GM12892 (cell line): ENCODE measurements at places on chromosomes 6 and 20.
A peak's percentile ranks its signal among the peaks of the same experiment; 100 is the strongest.

GRCh38 chr20:13046409-13046808 lies 37.6 kb downstream of the SPTLC3 start:
- no peak for DNase-seq

- DNase-seq = no peak
Observed at GRCh38 chr20:58168843-58169242, 59.6 kb downstream of the ANKRD60 start.

DNA sequence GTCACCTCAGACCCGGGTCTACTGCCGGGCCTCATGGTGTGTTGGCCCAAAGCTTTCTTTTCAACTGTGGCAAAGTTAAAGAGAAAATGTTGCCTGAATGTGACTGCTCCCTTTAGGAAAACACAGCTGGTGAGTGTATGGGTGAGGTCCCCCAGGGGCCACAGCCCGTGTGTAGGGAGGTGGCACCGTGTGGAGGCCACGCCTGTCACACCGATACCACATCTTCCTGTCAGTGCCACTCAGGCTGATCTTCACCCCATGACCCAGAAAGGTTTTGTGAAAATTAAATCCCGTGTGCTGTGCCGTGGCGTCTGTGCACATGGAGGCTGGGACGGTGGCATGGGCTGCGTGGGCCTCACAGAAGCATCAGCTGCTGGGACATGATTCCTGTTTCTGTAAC lies 10.7 kb upstream of the ADRM1 start:
- no peak for DNase-seq

DNA sequence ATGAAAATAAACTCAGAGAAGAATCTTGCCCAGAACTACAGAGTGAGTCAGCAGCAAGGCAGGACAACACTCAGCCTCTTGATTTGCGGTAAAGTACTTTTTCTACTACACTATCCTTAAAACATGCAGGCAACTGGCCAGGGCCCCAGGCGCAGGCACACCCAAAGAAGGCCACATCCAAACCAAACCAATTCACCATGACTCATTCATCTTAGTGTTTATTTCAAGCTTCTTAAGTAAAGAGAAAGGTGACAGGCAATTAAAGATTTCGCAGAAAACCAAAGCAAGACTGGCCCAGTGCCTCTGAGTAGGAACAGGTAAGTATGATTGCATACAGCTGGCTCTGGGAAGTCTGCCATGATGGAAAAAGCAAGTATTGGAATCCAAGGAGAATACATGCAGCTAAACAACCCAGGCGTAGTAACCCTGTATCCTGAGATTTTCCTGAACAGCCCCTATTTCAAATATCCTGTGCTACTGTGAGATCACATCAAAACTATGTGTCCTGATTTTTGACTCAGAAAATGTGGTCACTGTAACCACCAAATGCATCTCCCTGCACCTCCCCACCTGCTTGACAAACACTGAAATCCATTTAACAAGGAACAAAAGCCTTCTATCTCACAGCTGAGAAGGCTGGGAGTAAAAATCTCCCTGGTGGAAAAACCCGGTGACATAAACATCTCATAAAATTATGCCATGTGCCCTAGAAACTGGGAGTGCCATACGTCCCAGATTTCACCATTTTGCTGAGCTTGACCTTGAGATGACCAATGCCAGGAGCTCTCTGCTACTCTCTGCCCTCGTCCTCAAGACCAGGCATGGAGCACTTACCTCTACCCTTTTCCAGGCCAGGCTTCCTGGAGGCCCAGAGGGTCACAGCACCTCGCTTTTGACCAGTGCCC lies 12.4 kb downstream of the WFDC3 start:
- no peak for DNase-seq

DNA sequence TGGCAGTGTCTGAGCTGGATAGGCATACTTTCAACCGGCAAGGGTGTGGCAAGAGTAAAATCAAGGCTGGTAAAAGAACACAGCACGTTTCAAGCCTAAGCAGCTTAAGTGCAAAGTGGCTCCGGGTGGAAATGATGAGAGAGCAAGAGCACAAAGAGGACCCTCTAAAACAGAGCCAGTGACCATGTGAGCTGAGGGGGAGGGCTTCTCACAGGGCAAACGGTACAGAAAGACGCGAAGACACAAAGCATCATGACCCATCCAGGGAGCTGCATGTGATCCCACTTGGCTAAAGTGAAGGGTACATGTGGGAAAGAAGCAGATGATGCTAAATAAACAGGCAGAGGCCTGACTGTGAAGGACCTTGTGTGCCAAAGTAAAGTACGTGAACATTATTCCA lies 25.7 kb downstream of the FKBP5 start:
- no peak for DNase-seq

DNA sequence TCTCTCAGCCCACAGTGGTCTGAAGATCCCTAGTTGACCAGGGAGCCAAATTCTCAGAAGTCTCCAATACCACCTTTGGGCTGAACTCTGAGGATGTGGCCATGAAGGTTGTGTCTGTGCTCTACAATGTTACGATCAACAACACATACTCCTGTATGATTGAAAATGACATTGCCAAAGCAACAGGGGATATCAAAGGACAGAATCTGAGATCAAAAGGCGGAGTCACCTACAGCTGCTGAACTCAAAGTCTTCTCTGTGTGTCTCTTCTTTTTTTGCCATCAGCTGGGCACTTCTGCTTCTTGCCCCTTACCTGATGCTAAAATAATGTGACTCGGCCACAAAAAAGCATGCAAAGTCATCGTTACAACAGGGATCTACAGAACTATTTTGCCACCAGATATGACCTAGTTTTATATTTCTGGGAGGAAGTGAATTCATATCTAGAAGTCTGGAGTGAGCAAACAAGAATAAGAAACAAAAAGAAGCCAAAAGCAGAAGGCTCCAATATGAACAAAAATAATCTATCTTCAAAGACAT lies 17.7 kb upstream of the VSX1 start:
- no peak for DNase-seq

- no peak for DNase-seq
Observed at GRCh38 chr20:25453035-25453810, 45.8 kb downstream of the GINS1 start.

DNA sequence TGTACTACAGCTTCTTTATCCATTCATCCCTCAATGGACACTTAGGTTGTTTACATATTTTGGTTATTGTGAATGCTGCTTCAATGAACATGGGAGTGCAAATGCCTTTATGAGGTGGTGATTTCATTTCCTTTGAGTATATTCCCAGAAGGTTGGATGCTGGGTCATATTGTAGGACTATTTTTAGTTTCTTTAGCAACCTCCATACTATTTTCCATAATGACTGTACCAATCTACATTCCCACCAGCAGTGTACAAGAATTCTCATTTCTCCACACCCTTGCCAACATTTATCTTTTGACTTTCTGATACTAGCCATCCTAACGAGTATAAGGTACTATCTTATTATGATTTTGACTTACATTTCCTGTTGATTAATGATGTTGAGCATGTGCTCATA lies 269.0 kb downstream of the C6orf118 start:
- DNase-seq = no peak

DNA sequence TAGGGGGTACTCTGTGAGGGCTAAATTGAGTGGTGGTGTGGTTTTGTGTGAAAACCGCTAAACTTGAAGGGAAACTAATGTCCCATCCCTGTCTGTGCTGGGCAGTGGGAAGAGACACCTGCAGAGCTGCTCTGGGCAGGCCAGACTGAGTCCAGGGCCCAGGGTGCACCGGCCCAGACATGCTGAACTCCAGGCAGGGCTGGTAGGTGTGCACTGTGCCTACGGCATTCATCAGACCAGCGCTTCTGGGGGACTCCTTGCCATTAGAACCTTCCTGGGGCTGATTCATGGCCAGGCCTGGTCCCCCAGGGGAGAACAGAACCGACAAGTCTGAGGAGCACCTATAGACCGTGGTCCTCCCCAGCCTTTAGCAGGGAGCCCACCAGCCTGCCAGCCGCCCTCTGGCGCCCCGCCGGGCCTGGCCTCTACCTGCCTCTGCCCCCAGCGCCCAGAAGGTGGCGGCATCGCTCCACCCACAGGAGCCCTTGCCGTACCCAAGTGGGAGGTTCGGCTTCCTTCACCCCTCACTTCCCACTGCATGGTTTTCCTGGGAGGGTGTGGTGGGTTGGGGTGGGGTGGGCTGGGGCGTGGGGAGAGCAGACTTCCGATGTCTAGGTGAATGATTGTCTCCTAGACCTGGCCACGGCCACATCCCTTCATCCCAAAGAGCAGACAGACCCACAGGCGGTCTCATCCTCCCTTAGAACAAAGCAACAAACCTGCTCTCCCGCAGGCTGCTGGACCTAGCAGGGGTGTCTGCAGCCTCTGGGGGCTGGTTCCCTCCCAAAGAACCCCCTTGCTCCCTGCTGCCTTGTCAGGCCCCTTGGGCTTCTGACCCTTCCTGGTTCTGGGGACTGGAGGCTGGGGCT lies 15.5 kb downstream of the CCDC167 start:
- DNase-seq = peak; percentile 90

- DNase-seq = no peak
Observed at GRCh38 chr6:106527979-106528378, 101.3 kb downstream of the RTN4IP1 start.

DNA sequence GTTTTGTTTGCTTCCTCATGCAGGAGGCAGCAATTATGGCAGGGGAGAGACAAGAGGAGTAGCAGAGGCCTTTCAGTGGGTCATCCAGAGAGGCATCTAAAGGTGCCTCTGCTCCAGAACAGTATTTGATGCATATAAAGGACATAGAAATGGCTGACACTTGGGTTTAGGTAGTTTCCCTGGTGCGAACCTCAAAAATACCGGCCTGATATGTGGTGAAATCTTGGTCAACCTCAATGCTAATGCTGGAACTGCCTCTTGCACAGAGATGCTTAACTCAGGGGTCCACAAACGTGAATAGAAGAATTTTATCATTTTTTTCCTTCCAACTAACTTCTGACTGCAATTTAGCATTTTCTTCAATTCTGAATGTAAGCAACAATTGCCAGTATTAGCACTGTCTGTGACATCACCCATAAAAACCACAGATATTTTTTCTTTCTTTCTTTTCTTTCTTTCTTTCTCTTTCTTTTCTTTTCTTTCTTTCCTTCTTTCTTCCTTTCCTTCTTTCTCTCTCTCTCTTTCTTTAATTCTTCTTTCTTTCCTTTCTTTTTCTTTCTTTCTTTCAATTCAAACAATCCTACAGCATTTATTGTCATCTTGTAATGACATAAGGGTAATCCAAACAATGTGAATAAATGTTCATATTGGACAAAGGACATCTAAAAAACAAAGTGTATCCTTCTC lies 180.0 kb upstream of the UST start:
- no peak for DNase-seq

DNA sequence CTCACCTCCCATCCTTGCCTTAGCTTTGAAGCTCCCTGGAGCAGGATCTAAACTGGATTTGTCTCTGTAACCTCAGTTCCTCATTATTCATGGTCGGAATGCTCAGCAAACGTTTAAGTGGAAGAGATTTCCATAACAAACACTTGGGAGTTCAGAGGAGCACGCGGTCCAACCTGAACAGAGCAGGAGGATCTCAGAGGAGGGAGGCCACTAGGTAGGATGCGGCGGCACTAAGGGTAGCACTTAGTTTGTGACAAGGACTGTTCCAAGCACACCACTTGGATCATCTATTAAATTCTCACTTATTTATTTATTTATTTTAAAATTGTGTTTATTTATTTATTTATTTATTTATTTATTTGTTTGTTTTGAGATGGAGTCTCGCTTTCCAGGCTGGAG lies 13.3 kb upstream of the CCN5 start:
- no peak for DNase-seq

- DNase-seq = no peak
Observed at GRCh38 chr6:135861189-135861588, 9.7 kb downstream of the PDE7B start.

GRCh38 chr6:150163970-150164369 lies 21.1 kb downstream of the PPP1R14C start:
- no peak for DNase-seq

- DNase-seq = no peak
Observed at GRCh38 chr20:54184904-54185626, 11.3 kb upstream of the CYP24A1 start.

DNA sequence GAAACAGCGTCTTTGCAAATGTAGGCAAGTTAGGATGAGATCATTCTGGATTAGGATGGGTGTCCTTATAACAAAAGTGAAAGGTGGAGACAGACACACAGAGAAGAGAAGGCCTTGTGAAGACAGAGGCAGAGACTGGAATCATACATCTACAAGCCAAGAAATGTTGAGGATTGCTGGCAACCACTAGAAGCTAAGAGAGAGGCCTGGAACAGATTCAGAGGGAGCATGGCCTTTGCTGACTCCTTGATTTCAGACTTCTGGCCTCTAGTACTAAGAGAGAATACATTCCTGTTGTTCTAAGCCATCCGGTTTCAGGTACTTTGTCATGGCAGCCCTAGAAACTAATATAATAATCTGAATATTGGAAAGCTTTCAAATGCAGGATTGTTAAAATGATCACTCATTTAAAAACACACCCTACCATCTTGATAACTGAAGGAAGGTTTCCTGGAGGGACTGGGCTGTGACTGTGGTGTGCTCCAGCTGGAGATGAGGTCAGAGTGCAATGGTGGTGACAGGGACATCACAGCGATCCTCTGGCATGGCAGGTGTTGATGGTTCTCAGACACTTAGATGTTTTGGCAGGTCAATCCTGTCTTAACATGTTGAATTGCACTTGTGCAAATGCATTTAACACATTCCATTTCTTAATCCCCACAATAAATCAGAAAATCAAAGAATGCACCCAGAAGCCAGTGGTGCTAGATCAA lies 25.1 kb downstream of the CD83 start:
- DNase-seq = no peak

DNA sequence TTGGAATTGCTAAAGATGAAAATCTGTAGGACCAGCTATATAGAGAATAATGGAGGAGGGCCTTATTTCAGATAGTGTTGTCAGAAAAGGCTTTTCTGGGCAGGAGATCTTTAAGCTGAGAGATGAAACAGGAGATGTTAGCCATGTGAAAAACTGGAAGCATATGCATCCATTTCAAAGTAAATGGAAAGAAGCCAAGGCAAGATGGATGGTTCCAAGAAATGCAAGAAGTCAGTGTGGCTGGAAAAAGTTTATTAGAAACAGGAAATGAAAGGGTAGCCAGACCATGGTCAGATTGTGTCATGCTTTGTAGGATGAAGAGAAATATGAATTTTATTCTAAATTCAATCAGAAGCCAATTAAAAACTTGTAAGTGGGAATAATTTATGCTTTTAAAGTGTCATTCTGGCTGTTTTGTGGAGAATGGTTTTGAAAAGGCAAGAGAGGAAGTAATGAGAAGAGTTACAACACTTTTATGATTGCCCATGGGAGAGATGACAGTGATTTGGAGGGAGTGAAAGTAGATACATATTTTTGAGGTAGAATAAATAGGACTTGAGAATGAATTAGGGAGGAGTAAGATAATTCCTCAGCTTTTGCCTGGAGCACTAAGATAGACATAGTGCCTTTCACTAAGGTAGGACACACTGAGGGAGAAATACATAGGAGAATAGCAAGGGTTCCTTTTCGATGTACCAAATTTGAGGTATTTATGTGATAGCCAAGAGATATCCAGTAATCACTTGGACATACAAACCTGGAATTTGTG lies 620.1 kb downstream of the HTR1B start:
- DNase-seq = no peak

DNA sequence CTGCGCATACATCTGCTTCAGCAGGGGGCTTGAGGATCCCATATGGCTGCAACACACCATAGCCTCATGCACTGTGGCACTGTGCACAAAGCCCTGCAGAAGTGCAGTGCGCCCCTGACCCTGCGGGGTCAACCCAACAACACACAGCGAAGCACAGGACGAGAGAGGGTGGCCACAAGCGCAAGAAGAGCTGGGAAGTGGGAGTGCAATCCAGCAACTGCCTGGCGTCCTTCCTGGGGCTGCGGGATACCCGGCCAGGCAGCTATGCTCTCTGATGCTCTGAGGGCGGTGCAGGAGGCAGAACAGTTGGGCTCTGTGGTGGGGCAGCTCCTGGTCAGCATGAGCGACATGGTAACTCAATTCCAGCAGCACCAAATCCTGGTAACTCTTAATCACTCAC lies 5.6 kb upstream of the ACSS1 start:
- no peak for DNase-seq
